Left lung (tissue), 14 donors: ENCODE measurements at places on chromosomes 16 and 17. TPM values are rescaled to one million over a fixed set of nuclear protein-coding genes. Genes with fewer than 3 reads are reported as not detected.

Gene CHST4
- total RNA-seq = 0.12 TPM

Gene TPPP3
- 79.2 TPM for total RNA-seq

Gene TBC1D3E
- total RNA-seq = not detected

Gene OR3A3
- not detected for total RNA-seq

Gene CRYM
- 3.6 TPM for total RNA-seq

Gene PTGES3L
- total RNA-seq = 0.26 TPM

Gene CHST6
- 3.3 TPM for total RNA-seq

Gene CASKIN1
- total RNA-seq = 0.06 TPM

Gene LRRC46
- 0.44 TPM for total RNA-seq

Gene SLC22A31
- total RNA-seq = 283 TPM

Gene UMOD
- total RNA-seq = not detected

Gene RAMP2
- 95.4 TPM for total RNA-seq

Gene CASKIN2
- total RNA-seq = 43.8 TPM

Gene AANAT
- not detected for total RNA-seq

Gene KRT36
- total RNA-seq = not detected

Gene MYO18A
- total RNA-seq = 55.9 TPM

Gene ATP2C2
- total RNA-seq = 38.1 TPM
